ENCODE measurements at places on chromosomes 1 and 21.

- no peak for DNase-seq
Measured at GRCh38 chr1:188027613-188028012, 1198.9 kb downstream of the PLA2G4A start.

DNA sequence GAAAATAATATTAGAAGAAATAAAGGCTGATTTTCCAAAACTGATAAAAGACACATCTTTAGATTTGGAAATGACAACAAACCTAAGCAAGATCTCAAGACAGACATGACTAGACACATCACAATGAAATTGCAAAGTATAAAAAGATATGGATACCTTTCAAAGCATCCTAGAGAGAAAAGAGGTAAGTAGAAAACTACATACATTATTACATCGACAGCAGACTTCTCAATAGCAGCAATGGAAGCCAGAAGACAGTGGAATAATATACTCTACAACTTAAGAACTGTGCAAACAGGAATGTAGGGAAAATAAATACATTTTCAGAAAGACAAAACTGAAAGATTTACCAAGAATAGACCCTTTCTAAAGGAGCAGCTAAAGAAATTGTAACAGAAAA lies 50.2 kb downstream of the DENND1B start:
- DNase-seq, result no peak

GRCh38 chr1:214363386-214363785 lies 82.4 kb downstream of the SMYD2 start:
- DNase-seq, result no peak

DNA sequence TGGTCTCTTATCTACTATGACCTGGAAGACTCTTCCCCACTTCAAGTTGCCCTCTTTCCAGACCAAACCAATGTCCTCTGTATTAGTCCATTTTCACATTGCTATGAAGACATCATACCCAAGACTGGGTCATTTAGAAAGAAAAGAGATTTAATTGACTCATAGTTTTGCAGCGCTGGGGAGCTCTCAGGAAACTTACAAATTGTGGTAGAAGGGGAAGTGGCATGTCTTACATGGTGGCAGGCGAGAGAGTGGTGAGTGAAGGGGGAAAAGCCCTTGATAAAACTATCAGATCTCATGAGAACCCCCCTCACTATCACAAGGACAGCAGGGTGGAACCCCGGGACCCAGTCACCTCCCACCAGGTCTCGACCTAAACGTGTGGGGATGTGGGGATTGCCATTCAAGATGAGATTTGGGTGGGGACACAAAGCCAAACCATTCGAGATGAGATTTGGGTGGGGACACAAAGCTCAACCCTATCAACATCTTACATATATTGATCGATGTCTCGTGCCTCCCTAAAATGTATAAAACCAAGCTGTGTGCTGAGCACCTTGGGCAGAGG lies 14.2 kb upstream of the AGPAT3 start:
- DNase-seq, result no peak

DNA sequence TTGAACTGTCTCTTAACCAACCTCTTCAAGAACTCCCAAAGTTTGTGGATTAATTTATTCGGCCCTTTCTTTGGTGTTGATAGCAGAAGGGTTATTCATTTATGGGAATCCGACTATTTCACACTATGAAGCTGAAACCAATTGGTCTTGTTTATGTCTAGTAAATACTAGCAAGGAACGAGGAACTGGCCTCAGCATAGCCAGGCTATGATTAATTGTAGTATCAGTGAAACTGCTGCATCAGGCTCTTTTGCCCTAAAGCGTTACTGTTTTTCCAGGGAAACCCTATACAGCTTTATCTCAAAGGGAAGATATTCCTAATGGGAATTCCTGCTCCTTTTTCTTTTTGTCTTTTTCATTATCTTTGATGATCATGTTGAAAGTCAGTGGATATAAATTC lies 35.1 kb downstream of the CLEC20A start:
- no peak for DNase-seq

DNA sequence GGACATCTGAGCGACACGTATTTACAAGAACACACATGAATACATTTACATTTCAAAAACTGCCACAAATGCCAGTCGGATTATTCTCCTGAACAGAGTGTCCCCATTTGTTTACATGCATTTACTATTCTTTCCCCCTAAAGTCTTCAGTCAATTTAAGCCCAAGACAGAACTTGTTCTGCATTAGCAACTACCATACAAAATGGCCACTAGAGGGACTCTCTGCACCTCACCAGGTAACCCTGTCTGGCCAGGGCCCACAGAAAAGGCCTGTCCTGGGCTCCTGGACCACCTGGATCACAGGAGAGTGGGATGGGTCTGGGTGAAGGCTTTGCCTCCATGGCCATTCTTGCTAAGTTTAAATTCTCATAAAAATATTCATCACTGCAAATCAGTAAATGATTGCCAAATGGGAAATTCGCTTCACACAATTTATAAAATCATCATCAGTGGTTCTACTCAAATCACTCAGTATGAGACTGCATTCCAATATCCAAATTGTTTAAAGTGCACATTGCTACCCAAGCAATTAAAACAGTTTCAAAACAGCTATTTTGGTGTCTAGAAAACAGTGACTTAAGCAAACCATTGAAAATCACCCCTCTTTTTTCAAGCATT lies 12.5 kb upstream of the GUCA2A start:
- no peak for DNase-seq

DNA sequence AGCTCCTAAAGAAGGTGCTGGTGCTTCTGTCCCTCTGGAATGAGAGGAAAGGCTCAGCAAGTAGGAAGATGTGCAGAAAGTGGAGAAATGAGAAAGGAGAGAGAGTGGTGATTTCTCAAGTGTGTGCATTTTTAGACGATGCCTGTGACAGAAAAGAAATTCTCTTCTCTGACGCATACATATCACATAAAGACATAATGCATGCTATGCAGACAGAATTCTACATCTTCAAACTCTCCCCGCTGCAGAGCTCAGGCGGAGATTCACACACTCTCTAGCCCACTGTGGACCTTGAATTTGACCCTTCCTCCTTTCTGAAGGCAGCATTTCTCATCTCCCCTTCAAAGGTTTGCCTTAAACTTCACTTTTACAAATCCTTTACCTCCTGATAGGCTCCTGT lies 52.0 kb upstream of the CAMK1G start:
- no peak for DNase-seq

DNA sequence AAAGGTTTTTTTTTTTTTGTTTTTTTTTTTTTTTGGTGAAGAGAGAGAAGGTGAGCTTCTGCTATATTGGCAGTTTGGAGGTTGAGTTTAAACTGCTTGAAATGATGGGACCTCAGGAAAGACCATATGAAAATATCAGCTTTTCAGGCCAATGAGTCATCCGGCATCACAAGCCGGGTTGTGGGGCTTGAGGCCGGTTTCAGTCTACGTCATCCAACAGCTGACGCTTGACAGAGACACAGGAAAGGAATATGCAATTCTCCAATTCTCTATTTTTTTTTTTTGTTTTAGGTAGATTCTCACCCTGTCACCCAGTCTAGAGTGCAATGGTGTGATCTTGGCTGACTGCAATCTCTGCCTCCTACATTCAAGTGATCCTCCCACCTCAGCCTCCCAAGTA lies 52.4 kb downstream of the KCNJ6 start:
- DNase-seq, result no peak

DNA sequence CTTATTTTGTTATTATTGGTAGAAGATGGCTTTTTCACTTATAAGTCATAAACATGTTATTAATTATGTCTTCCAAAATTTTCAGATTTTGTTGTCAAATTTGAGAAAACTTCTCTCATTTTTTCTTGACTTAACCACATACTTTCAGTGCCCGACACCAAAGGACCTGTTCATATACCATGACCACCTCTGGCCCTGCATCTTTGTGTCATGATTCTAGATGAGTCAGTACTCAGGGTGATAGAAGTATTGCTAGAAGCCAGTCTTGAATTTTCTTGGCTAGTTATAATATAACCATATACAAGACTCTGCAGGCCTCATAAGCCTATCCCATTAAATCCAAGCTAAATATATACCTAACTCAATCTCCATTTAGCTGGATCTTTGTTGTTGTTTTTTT lies 35.4 kb upstream of the DPH5 start:
- no peak for DNase-seq

DNA sequence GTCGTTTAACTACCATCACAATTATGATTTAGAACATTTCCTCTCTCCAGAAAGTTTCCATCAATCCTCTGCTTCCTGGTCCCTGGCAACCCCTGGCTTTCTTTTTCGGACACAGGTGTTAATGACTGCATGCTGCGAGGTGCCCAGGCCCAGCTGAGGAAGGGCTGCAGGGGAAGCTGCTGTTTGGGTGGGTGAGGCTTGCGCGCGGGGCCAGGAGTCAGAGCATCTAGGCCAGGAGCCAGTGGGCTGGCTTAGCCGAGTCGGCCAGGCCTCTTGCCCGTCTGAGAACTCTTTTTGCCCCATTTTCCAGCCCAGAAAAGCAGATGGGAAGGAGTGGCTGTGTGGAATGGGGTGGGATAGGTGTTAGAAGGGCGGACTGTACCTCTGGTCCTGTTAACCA lies 51.5 kb downstream of the NAV1 start:
- no peak for DNase-seq

DNA sequence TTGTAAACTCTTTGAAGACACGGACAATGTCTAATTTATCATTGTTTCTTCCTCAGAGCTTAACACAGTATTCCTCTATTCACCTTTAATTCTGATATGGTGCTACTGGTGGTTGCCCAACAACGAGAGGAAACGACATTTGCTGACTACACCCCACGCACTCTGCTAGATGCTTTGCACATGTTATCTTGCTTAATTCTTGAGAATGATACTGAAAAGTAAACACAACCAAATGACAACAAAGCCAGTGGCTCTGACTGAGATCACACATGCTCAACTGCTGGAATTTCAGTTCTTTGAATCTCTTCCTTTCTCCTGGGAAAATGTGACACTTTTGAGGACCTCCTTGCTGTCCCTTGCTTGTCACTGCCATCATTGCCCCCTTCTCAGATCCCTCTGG lies 37.2 kb upstream of the DDAH1 start:
- no peak for DNase-seq

DNA sequence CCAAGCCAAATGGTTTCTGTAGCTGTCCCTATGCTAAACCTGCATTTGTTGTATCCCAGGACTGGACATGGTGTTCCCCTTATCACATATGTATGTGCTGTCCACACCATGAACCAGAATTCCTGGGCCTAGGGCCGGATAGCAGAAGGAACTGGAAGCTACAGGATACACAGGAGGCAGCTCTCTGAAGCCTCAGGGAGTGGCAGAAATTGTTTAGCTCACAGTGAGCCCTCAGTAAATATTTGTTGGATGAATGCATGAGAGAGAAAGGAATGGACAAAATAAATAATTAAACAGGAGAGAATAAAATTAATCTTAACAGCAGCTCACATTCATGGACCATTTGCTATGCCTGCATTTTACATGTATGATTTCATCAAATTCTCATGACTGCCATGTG lies 2.1 kb downstream of the NIPAL3 start:
- no peak for DNase-seq

GRCh38 chr1:42974767-42975437 lies 16.2 kb upstream of the SLC2A1 start:
- DNase-seq, result no peak

DNA sequence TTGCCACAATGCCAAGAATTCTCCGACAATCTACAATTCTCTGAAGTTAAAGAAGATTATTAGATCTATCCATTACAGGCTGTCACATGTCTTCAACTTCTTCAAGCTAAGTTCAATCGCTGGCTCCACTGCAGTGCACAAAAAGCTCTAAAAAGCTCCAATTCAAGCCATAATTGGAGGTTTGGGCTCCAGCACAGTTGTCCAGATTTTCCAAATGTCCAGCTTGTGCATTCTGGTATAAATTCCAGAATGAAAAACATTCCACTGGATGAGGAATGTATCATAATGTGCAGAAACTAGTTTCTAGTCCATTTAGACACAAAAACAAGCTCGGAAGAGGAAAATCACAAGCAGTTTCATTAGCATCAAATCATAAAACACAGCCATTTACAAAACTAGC lies 138.6 kb downstream of the NRIP1 start:
- no peak for DNase-seq

DNA sequence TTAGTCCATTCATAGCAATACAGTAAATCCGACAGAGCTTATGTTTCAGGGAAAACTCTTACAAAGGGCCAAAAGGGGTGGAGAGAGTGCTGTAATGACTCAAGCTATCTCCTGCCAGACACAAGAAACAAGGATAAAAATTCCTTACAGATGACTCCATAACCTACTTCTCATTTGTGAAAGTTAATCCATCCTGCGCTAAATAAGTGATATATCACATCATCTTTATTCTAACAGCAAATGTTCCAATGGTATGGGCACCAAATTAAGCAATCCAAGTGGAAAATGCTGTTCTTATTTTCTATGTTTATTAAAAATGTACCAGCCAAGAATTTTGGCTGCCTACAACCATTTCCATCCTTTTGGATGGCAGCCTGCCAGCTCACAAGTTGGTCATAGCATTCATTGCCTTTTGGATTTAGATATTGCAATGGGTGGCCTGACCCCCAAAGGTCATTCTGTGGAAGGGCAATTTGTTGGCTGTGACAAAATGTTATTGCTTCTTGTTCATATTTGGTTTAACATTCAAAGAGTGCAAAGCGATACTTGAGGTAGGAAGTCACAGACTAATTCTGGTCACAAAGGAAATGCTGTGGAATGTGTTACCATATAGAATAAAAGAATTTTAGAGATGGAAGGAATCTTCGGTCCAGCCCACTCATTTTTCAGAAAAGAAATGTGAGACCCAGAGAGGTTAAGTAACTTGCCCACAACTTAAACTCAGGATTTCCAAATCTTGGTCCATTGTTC lies 2.8 kb upstream of the ENAH start:
- no peak for DNase-seq

DNA sequence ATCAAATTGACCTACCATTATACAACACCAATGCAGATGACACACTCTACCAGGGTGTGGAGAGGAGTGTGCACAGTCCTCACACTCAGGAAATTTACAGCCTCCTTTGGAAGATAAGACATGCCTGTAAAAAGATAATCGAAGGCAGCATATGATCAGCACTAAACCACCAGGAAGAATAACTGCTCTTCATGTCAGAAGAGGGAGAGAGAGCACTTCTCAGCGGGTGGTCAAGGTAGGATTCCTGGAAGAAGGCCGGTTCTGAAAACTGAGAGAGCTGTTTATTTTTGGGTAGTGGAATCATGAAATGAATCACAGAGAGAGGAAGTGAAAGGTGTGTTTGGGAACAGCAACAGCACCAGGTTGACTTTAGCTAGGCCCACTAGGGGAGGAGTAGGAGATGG lies 14.0 kb upstream of the ZNF697 start:
- DNase-seq, result no peak

DNA sequence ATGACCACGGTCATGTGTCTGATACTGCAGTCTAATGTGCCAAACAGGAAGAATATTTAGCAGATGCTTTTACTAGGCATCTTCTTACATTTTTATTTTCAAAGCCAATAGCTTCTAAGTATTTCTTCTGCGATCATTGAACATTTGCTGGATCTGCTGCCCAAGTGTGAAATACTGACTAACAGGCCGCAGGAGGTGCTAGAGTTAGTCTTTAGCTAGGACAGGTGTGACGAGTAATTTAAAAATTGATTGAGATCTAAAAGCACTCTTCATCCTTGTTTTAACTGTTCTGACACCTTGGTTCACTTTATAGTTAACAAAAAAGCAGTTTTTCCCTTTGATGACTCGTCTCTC lies 748 bp upstream of the FAM78B start:
- no peak for DNase-seq
